DMS79 treated with DMSO at 0.1 percent for 48 hours (cell line): ENCODE measurements at places on chromosomes 3 and 15.
A peak's percentile ranks its signal among the peaks of the same experiment; 100 is the strongest.

DNA sequence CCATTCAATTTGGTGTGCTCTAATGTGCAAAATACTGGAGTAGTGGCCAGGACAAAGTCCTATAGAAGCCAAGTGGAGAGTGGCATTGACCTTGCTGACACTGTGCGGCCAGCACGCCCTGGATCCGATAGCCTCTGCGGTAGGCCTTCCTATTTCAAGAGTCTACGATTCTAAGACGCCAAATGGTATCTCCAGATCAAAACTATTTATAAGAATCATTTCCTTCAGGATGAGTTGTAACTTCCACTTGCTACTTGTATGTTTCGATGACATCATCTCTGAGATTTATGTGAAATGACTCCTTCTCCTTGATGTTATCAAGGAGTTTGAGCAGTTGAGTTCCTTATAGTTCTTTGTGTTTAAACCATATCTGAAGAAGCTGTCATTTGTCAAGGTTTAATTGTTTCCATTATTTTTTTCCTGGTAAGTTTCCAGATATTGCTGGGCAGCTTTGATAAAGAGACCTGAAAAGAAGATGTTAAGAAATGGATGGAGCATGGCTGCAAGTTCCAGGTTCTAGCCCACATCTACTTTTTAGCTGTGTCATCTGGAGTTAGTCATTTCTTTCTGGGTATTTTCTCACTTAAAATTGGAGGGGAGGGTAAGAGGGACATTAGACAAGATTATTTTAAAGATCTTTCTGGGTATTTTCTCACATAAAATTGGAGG is 71.8 kb downstream of the TMEM44 start:
- DNase-seq, result no peak

- DNase-seq, result no peak
These were observed 27.6 kb downstream of the CD200 start for GRCh38 chr3:112360561-112360960.

DNA sequence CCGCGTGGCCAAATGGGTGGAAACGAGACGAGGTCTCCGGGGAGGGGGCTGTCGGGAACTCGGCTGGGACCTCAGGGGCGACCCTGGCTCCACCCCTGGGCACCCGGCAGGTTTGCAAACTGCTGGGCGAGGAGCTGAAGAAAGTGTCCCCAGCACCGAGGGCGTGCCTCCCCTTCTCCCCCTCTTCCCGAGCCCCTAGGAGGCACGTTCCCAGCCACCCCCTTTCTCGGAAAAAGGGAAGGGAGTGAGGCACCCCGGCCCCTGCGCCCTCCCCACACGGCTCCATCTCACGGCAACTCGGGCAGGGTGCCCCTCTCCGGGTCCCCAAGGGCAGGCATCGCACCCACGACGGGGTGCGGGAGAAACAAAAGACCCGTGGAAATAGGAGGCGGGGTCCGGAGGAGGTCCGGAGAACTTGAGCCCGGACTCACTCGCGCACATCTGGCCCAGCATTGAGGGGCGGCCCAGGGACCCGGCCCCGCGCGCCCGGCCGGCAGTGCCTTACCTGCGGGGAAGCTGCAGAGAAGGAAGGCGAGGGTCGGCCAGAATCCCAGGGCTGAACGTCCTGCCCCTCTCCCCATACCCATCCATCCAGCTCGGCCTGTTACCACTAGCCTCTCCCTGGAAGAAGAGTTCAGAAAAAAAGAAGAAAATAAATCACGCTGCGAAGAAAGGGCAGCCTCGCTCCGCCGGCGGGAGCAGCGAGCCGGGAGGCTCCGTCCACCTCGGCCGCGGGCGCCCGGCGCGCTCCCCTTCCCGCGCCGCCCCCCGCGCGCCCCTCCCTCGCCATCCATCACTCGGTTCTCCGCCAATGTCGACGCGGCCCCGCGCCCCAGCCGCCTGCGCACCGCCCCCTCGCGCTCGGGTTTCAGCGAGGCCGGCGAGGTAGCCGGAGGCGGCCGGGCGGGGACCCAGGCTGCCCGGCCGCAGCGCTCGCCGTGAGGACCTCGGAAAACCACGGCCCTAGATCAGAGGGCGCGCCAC is 16.3 kb downstream of the RGMA start:
- peak; percentile 45 for DNase-seq

GRCh38 chr3:55782807-55783206 is 295.7 kb upstream of the WNT5A start:
- DNase-seq, result no peak

DNA sequence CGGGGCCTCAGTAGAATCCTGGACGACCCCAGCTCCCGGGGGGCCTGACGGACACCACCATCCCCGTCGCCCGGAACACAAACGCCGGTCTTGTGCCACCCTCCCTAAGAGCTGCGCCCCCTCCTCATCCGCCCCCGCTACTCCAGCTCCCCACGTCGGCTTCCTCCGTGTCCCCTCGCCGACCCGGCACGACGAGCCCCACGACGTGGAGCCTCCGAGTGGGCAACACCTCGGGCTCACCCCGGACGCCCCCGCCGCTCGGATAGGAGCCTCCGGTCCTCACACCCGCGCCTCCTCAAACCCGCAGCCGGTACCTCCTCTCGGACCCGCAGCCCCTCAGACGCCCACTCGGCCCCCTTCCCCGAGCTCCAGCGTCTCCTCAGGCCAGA is 525 bp downstream of the NPTN start:
- DNase-seq, result no peak

DNA sequence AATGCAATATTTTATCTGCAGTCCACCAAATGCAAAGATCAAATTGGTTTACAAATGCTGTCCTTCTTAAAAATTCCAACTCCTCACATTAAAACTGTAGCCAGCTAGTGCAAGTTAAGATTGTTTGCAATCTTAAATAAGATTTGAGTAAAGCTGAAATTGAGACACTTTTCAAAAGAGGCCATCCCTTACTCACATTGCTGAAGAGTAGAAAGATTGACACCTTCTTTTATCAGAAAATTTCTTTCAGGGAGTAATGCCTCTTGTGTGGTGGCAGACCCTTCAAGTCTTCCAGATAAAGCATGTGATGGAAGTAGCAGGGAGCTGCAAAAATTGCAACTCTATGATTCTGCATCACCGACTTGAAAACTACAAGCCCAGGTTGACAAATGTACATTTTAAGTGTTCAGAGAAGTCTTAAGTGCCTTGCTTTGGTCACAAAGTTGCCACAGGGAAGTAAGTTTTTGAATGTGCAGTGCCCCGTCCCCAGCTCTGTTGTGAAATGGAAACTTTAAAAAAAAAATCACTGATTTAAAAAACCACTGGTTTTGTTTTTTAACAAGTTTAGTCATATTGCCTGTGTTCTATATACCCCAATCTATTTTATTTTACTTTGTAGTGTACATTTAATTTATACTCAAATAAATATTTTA is 12.6 kb downstream of the CD86 start:
- no peak for DNase-seq

DNA sequence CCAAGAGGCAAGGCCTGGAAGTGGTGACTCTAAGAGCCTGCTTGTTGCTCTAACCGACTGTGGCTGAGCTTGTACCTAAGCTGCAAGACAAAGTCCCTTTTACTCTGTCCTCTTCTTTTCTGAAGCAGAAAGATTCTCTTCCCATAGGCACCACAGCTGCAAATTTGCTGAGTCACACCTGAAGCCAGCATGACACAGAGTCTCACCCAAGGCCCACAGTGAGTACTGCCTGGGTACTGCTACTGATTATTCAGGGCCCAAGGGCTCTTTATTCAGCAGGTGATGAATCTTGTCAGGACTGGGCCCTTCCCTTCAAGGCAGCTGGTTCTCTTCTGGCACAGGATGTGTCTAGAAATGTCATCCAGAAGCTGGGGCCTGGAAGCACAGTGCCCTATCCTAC is 18.9 kb upstream of the TIGIT start:
- no peak for DNase-seq

GRCh38 chr3:57128826-57129667 is 36.1 kb downstream of the IL17RD start:
- no peak for DNase-seq

GRCh38 chr3:196654735-196655090 is 15.2 kb downstream of the NRROS start:
- no peak for DNase-seq

DNA sequence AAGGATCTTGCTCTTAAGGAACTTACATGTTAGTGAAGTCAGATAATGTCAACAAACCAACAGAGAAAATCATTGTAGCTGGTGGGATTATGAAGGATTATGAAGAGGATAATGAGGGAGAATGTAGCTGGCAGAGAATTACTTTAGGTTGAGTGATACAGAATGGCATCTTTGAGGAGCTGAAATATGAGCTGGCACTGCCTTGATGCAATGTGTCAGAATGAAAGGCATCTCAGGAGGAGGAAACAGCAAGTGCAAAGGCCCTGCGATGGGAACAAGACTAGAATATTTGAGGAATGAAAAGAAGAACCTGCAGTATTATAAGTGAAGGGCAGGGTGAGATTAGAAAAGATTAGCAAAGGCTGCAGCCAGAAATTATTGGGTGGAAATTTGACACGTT is 237.2 kb upstream of the ADAMTS9 start:
- no peak for DNase-seq

GRCh38 chr3:120769436-120769835 is 26.9 kb downstream of the GTF2E1 start:
- DNase-seq, result no peak

- DNase-seq, result no peak
These were observed 111.8 kb downstream of the ASB7 start for GRCh38 chr15:100714034-100714748.

GRCh38 chr15:98561169-98561941 is 87.0 kb upstream of the IGF1R start:
- no peak for DNase-seq

DNA sequence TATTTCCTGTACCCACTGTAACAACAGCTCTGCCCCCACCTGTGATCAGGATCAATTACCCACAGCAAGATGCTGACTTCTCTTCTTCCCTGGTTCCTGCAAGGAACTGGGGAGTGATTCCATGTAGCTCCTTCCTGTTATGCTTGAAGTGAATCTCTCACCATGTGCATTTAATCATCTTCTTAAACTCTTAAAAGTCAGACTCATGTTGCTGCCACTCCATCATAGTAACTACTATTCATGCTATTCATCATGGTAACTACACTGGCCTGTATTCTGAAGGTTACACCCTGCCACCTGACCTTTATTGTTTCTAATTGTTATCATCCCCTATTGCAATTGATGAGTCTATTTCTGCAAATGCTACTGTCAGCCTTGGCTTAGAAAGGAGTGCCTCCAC is 89.5 kb downstream of the SUCNR1 start:
- DNase-seq, result no peak

DNA sequence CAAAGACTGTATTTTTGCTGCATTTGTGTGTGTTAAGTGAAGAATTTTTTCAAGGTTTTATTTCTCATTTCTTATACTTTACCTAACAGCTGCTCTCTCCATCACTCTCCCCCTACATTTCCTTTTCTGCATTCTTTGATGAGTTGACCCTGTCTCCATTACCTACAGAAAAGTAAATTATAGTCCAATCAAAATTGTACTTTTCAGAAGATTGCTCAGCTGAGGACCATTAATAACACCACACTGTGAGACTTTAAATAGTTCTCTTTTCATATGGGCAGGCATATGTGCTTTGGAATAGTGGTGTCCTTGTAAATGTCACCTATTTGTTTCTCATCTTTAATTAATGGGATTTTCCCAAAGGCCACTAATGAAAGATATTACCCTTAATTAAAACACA is 234.7 kb upstream of the GPR149 start:
- no peak for DNase-seq

DNA sequence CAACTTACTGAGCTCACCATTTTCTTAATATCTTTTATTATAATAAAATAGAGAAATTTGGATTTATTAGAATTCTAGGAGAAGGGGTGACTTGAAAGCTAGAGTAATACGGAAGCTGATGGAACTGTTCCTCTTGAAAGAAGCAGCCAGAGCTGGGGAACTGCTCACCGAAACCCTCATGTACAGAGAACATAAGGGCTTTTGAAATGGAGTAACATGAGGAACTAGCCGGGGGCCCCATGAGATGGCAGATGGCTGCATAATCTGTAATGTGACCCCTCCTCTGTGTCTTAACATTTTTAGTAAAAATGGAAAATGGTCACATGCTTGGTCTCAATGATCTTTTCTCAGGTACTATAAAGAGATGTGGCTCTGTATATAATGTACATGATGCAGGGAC is 15.7 kb upstream of the DYNC1LI1 start:
- DNase-seq, result no peak

- no peak for DNase-seq
These were observed 652.0 kb upstream of the NECTIN3 start for GRCh38 chr3:110419601-110420000.

DNA sequence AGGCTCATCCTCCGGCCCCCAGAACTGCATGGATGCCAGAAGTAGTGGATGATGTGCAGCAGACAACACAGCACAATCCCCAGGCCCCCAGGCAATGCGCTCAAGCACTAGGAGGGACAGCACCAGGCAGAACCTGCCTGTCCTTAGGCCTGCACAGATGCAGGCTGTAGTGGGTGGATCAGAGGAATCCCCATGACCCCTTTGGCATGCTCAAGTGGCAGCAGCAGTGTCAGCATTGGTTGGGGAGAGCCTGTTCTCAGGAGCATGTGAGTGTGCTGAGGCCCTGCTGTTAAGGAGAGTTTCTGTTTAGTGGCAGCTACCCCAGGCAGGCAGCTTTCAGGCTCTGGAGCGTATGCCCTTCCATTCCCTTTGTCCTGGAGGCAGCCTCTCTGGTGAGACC is 25.1 kb upstream of the CD200R1L start:
- no peak for DNase-seq

- DNase-seq, result no peak
These were observed 163.4 kb upstream of the NSMCE3 start for GRCh38 chr15:29433050-29433318.

- DNase-seq, result no peak
These were observed 56.5 kb upstream of the ABHD17C start for GRCh38 chr15:80638553-80639167.

GRCh38 chr15:100434038-100434437 is 92.3 kb upstream of the ADAMTS17 start:
- DNase-seq, result no peak

DNA sequence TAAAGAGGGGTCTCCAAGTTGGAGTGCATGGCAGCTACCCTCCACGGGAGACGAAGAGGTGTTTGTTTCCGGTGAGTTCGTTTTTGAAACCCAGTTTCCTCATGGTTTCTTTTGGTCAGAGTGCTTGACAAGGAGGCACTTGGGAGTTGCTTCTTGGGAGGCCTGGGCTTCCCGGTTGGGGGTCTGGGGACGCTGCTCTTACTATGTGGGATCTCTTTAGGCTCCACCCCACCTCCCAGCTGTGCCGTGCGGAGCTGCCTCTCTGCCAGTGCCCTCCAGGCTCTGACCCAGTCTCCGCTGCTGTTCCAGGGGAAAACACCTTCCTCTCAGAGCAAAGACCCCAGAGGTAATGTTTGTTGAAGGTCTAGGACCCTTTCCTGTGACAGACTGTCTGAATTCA is 29.6 kb downstream of the KIF7 start:
- no peak for DNase-seq

DNA sequence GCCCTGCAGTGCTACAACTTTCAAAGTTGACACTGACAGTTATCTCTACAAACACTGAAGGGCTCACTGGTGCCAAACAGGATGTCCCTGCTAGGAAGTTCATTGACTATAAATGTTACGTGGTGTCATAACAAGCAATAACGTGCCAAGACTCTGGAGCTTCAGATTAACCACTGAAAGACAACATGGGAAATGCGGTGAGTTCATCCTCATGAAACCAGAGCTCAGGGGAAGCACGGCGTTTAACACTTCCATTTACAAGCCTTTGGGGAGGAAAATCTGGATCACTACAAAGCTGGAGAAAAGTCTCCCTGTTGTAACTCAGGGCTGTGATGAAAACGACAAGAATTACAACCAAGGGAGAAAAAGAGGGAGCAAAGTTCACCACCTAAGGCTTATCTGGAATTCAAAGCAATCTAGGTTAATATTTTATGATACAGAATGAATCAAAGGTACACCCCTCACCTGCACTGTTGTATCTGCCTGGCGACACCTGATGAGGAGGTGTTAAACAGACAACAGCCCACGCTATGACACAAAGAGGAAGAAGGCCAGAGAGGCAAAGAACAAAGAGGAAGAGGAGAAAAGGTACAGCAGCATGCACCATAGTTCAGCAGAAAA is 27.0 kb downstream of the SHQ1 start:
- DNase-seq, result no peak
